D721Med (cell line): ENCODE measurements at places on chromosomes 16 and 17.

DNA sequence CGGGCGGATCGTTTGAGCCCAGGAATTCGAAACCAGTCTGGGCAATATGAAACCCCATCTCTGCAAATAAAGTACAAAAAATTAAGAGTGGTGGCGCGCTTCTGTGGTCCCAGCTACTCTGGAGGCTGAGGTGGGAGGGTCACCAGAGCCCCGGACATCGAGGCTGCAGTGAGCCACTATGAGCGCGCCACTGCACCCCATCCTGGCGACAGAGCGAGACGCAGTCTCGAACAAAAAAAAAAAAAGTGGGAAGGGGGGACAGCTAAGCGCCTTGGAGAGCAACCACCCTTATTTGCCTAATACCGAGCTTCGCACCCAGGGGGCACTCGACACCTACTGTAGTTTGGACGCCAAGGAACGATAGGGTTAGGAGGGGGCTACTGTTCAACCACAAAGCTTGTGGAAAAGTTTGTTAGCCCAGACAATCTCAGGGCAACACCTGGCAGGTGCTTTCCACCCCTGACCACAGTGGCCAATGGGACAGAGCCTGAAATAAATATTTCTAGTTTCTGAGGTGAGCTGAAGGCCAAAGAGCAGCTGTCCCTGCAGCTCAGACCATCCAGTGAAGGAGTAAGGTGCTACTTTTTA is 847 bp upstream of the PSMC3IP start:
- DNase-seq, result peak; percentile 75

DNA sequence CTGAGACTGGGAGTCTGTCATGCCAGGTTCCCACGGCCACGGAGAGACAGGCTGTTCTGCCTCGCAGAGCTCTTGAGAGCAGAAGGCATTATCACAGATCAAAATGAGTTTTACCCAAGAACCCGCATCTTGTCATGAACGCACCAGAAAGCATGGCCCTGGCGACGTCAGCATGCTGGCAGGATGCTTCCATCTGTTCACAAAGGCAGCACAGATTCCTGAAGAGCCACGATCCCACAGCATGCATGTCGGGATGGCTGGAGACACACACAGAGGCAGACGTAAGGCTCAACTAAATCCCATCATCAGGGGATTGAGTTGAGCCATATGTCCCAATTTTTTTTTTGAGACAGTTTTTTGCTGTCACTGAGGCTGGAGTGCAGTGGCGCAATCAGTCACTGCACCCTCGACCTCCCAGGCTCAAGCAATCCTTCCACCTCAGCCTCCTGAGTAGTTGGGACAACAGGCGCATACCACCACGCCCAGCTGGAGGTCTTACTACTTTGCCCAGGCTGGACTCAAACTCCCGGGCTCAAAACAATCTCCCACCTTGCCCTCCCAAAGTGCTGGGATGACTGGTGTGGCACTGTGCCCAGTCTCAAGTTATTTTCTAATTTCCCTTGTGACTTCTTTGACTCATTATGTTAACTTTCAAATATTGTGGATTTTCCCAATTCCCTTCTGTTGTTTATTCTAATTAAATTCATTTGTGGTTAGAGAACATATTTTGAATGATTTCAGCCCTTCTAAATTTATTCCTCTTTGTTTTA is 11.1 kb downstream of the FANCA start:
- peak; percentile 24 for DNase-seq

GRCh38 chr16:20918486-20919239 is 18.1 kb downstream of the LYRM1 start:
- DNase-seq, result no peak

- no peak for DNase-seq
Measured at GRCh38 chr17:61399131-61400065, at the start of gene TBX2. Gene TBX2 (plus strand): TSS chr17:61399843. CDS start chr17:61400177, 334 bp downstream.

- no peak for DNase-seq
Measured at GRCh38 chr17:61750656-61751055, 112.7 kb downstream of the BRIP1 start.

GRCh38 chr16:20830372-20830771 is 24.0 kb downstream of the REXO5 start:
- no peak for DNase-seq

GRCh38 chr16:27052007-27052406 is 14.7 kb upstream of the C16orf82 start:
- no peak for DNase-seq

GRCh38 chr16:57401943-57402640 is 2.5 kb upstream of the CCL17 start:
- no peak for DNase-seq

- no peak for DNase-seq
Measured at GRCh38 chr16:27518226-27518625, 31.5 kb downstream of the GTF3C1 start.

DNA sequence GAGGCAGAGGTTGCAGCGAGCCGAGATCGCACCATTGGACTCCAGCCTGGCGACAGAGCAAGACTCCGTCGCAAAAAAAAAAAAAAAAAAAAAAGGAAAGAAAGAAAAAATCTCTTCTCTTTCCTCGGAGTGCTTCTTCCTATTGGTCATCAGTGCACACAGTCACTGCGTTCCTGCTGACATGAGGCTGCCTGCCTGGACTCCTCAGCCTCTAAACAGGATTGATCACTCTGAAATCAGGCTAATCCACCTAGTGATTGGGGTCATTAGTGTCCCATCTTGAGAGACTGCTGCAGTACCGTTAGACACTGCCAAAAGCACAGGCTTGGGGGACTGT is 30.8 kb downstream of the PLCD3 start:
- no peak for DNase-seq

GRCh38 chr17:51154176-51154575 is 817 bp downstream of the NME1 start:
- no peak for DNase-seq

- DNase-seq, result no peak
Measured at GRCh38 chr16:69106491-69107315, 1.2 kb downstream of the HAS3 start.

GRCh38 chr16:13435415-13435814 is 484.5 kb upstream of the ERCC4 start:
- no peak for DNase-seq

- DNase-seq, result no peak
Measured at GRCh38 chr16:17469741-17470181, 999 bp downstream of the XYLT1 start.

GRCh38 chr16:26598061-26598460 is 468.7 kb upstream of the C16orf82 start:
- no peak for DNase-seq

- DNase-seq, result no peak
Measured at GRCh38 chr17:14481664-14482063, 180.8 kb downstream of the HS3ST3B1 start.

- no peak for DNase-seq
Measured at GRCh38 chr16:28196387-28196987, 15.3 kb downstream of the XPO6 start.

DNA sequence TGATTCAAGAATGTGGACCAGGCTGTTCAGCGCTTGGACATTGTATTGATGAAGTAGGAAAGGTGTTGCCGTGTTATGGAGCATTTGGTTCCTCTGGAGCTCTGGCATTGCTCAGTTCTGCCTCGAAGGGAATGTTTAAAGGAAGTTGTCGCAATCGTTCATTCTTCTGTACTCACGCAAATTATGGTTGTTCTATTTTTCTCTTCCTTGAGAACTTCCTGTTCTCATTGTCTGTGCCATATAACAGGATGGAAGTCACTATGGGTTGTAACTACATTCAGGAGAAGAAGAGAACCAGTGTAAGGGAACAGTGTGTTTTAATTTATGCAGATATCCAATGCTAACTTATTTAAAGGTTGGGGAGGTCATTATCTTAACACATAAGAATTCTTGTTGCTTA is 13.0 kb downstream of the PCTP start:
- no peak for DNase-seq

GRCh38 chr16:57045694-57046381 is 46.5 kb upstream of the CPNE2 start:
- DNase-seq, result no peak

- no peak for DNase-seq
Measured at GRCh38 chr17:73265646-73266640, 4.3 kb upstream of the CPSF4L start.

- no peak for DNase-seq
Measured at GRCh38 chr17:49708515-49709183, 885 bp upstream of the SLC35B1 start.

GRCh38 chr16:13552062-13552959 is 367.6 kb upstream of the ERCC4 start:
- DNase-seq, result no peak

GRCh38 chr16:81921085-81921814 is 90.0 kb downstream of the SDR42E1 start:
- DNase-seq, result no peak

DNA sequence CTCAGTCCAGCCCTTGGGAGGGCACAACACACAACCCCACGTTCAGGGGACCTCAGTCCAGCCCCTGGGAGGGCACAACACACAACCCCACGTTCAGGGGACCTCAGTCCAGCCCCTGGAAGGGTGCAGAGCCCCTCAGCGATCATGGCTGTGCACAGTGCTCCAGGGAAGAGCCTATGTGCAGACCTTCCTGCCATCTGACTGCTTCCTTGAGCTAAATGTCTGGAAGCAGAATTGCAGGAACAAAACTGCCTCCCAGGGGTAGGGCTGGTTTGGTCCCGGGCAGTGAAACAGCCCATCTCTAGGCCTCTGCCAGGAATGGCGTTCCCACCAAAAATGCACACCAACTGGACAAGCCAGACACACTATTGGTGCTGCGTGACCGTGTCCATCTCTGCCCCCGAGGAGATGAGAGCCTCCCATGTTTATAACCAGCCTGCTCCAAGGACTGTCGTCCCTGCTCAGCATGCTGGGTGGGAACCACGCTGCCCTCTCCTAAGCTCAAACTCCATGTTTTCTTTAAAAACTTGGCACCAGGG is 44.0 kb downstream of the ZNF276 start:
- no peak for DNase-seq

GRCh38 chr16:85947230-85948137 is 48.5 kb downstream of the IRF8 start:
- DNase-seq, result no peak

GRCh38 chr16:4830408-4830807 is 16.7 kb downstream of the GLYR1 start:
- no peak for DNase-seq

DNA sequence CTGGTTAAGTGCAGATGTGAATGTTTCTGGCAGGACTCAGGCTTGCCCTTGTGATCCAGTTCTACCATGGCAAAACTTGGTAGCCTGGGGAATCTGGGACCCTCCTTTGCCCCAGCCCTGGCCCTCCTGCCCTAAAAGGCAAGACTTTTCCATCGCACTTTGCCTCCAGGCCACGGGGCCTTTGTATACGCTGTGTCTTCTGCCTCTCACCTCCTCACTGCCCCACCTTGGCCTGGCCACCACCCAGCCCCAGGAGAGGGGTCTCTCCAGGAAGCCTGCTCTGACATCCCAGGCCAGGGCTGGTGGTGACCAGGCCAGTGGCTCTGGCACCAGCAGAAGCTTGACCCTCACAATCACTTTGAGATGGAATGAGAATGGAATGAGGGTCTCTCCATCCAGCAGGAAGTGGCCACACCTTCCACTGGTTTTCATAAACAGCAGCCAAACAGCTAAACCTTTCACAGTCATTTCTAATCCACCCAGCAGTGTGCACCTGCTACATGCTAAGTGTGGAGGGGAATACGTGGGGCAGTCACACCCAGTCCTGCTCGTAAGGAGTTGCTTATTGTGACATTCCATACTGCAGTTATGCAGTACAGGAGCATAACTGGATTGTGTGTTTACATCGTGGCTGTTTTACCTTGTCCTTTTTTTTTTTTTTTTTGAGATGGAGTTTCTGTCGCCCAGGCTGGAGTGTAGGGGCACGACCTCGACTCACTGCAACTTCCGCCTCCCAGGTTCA is 1.6 kb upstream of the MRPL38 start:
- no peak for DNase-seq

DNA sequence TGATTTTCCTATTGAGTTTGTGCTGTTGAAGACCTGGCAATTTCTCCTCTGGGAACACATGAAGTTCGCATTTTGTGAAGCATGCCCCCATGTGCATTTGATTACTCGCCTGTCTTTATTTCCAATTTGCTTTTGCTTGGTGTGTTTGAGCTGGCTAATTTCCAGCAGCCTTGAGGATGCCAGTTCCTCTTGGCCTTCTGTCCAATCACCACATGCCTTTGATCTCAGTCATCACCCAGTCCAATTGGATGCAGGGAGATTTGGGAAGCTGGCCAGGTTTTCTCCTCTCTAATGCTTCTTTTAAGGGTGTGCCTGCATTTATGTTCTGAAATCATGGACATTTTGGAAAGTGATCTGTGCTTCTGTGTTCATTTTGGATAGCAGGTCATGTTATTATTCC is 3.8 kb upstream of the TMEM100 start:
- DNase-seq, result no peak

DNA sequence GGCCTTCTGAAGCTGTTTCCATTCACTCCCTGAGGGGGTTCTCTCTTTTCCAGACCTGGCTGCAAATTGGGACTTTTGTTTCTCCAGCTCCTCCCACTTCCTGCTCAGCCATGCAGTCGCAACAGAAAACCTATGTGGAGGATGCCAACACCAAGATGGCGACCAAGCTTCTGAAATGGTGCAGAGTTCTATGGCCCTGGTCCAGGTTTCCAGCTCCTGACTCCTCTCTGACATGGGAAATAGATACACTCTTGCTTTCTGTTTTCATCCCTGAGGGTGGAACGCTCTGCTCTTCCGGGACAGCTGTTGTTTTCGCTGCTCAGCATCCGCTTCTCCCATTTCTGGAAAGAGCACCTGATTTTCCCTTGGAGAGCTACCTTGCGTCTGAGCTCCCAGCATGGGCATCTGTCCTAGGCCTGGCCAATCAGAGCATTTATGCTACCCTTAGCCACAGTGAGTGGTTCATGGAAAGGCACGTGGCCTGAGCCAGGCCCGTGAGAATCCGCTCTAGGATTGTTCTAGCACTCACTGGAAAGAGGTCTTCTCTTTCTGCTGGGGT is 8.1 kb downstream of the GPRC5B start:
- DNase-seq, result no peak

GRCh38 chr16:63804126-63804525 is 1317.7 kb downstream of the CDH11 start:
- no peak for DNase-seq

DNA sequence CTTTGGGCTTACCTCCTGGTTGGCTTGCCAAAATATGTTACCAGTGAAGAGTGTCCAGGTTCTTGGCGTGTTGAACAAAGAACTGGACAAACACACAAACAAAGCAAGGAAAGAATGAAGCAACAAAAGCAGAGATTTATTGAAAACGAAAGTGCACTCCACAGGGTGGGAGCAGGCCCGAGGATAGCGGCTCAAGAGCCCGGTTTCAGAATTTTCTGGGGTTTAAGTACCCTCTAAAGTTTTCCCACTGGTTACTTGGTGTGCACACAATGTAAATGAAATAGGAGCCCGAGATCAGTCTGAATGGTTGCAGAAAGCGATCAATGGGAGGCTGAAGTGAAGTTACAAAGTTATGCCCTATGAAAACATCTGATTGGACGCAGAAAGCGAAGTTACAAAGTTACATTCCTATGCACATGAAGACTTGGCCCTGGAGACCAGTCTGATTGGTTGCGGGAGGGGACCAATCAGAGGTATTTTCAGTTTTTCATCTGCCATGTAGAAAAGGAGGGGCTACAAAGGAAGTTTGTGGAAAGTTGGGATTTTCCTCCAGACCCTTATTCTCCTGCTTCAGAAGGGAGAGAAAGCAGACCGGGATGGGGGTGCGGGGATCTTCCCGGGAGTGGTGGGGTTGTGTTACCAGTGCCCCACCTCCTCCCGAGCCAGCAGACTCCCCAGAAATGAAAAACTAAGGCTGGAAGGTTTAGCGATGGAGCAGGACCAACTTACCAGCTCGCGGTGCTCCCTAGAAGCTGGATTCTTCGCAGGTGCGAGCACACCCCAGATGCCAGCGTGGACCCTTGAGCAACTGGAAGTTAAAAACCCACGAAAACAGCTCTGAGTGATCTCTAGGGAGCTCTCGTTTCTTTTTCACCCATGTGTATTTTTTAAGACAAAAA is at the start of gene SLFN12:
TSS of gene SLFN12 (minus strand) at position 325 of the 899 bp plus-strand sequence. CDS start 9,472 bp downstream, outside the sequence.
- no peak for DNase-seq
